ENCODE measurements at places on chromosomes 12 and 14.

GRCh38 chr14:74653386-74654138, 41.5 kb upstream of the LTBP2 start:
- DNase-seq, result no peak

- DNase-seq, result no peak
Measured at GRCh38 chr12:98198261-98198982, 317.0 kb upstream of the TMPO start.

GRCh38 chr12:121048442-121048841, 9.4 kb upstream of the OASL start:
- DNase-seq, result no peak

DNA sequence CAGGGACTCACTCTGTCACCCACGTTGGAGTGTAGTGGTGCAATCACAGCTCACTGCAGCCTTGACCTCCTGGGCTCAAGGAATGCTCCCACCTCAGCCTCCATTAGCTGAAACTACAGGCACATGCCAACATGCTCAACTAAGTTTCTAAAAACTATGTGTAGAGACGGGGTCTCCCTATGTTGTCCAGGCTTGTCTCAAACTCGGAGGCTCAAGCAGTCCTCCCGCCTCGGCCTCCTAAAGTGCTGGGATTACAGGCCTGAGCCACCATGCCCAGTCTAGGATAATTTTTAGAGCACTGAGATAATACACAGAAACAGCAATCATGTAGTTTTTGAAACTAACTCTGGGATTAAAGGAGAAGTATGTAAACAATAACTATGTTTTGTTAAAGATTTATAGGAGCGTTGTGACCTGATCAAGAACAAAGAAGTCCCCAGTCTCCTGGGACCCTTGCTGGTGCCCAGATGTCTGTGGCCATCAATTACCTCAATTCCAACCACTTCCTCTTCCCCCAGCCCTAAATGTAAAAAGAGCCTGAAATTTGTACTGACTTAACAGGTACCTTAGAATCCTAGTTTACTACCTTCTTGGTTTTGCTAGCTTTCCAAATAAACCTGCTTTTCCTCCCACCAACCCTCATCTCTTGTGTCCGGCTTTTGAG, 28.9 kb upstream of the EGLN3 start:
- no peak for DNase-seq

DNA sequence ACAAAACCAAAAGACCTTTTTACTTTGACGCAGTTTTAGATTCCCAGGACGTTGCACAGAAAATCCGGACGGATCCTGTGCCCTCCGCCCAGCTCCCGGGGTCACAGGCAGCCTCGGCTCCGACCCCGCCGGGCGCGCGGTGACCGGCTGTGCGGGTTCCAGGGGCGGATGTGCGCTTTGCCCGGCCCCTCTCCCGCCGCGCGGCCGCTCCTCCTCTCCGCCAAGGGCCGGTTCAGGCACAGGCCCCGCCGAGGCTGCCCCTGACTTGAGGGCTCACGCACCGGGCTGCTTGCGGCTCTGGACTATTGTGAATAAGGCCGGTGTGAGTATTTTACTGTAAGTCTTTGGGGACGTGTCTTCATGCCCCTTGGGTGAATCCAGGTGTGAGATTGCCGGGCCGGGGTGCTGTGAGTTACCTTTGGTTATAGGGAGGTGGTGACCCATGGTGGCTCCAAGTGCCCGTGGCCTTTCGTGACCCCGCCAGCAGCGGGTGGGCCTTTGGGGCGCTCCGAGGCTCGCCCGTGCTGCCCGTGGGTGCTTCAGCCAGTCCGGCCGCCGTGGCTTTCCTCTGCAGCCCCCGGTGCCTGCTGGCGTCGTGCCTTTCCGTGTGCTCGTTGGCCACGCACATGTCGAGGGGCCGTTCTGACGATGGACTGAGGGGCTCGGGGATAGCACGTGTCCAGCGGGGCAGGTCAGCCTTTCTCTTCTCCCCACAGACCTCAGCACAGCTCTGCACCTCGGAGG, 45.9 kb downstream of the NOC4L start:
- no peak for DNase-seq

- no peak for DNase-seq
Measured at GRCh38 chr12:109966546-109966945, 29.6 kb downstream of the GIT2 start.

- peak; percentile 77 for DNase-seq
Measured at GRCh38 chr12:68336889-68337303, 4.7 kb upstream of the MDM1 start.
